ENCODE measurements at places on chromosomes 16 and 17.

GRCh38 chr17:13597723-13598347, 3.9 kb downstream of the HS3ST3A1 start:
- DNase-seq, result no peak

GRCh38 chr16:49108611-49109010, 173.0 kb downstream of the CBLN1 start:
- no peak for DNase-seq

DNA sequence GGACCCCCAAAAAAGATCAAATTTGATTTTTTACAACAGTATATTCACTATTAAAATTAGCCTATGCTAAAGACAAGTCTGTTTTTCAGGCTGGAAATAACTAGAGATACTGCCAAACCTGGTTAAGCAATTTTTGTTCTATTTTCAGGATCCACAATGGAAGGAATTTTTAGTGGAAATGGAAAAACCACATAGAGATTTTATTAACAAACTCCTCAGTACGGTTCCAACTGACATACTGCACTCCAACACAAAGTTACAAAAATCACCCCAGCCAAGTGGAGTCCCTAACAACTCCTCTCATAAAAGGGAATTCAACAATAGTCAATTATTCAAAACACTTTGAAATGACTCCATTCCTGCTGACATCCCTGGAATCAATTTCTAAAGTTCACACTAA, 101.6 kb upstream of the TOB1 start:
- DNase-seq, result no peak

DNA sequence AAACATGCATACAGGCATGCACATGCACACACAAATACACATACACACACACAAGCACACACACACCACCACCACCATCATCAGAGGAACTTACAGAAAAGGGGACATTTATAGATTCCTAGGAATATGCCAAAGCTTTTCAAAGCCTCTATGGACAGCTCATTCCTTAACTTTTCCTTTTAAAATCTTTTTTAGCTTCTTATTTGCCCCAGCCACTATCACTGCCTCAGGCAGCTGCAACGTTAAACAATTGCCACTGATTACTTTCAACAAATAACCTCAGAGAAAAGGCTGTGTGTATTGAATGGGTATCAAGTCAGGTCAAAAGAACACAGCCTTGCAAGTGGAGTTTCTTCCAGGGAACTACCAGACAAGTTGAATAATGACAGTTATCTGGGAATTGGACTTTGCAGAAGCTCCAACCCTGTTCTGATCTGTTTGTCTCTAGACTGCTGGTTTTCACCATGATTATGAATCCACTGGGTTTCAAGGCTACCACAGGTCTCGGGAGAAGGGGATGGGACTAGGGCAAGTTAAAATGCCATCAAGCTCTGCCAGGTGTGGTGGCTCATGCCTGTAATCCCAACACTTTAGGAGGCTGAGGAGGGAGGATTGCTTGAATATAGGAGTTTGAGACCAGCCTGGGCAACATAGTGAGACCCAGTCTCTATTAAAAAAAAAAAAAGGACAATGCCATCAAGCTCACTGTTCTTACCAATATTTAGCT, 21.9 kb upstream of the BEAN1 start:
- no peak for DNase-seq

DNA sequence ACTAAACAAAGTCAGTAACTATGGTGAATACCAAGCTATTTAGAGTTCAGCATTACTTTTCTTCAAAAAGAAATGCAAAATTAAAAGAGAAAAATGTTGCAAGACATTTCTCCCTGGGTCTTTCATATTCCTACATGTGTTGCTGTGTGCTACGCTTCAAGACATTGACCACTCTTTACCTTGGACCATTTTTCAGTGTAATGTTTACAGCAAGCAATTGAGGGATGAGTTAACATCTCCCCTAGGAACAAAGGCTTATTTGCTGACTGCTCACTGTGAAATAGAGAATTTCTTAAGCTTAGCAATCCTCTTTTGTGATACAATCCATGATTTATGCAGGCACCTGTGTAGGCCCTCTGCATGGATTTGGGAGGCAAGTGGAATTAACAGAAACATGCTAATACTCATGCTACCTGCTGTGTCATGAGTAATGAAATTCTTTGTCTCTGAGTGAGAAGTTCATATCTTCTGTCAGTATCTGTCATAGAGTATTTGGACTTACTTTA, 1202.9 kb upstream of the CDH8 start:
- DNase-seq, result no peak

DNA sequence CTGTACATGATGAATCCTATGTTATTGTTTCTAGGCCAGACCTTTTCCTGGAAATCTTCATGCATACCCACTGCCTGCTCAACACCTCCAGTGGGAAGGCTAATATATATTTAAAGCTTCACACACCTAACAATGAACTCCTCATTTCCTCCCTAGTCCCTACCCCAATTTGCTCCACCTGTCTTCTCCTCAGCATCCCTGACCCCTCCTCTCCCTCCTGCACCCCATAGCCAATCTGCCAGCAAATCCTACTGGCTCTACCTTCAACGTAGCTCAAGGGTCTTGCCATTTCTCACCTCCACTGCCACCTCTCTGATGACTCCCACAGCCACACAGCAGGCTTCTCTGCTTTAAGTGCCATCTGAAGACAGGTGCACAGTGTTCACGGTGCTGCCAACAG, 215.6 kb upstream of the WSB1 start:
- no peak for DNase-seq

DNA sequence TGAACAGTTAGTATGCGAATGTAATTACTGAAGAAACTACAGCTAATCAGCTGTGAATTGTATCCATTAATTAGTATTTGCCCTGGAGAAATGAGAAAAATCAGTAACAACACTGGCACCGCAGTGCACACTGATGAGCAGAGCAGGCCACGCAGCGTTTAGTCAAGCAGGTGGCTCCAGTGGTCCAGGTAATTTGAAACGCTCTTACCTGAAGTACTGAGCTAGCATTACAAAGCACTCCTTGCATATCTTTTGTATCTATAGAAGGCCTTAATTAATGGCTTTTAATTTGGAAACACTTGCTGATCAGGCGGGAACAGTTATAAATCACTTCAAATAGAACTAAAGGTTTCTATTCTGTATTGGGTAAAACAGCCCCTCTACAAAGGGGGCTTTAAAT, 76.4 kb downstream of the TOX3 start:
- no peak for DNase-seq

DNA sequence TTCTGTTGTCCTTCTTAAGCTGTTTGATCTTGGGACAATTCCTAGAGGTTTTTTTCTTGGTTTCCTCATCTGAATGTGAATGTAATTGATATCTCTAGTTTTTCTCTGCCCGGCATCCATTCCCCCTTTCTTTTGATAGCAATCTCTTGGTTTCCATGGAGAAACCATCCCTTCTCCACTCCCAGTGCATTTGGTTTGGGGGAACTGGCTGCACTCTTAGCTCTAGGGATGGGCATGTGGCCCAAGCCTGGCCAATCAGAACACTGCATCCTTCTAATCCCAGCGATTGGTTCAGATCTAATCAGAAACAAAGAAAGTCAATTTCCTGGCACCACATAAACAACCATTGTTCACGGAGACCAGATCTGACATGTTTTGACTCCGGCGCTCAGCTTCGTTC, 45.1 kb downstream of the IRX3 start:
- DNase-seq, result no peak

DNA sequence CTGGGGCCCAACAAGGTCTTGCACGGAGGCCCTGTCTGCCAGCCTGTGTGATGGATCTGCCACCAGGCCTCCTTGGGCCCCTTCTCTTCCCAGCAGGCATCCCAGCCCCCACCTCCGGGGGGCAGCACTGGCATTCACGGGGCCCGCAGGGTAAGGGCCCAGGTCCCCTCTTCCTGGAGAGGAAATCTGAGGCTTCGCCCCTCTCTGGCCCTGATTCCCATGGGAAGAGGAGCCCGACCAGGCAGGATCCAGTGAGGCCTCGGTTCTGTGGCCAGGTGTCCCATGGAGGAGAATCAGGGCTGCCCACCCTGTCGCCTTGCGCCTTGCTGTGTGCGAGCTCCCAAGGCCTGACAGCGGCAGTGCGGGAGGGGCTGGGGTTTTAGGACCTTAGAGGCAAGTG, 48.4 kb downstream of the PDPK1 start:
- no peak for DNase-seq

DNA sequence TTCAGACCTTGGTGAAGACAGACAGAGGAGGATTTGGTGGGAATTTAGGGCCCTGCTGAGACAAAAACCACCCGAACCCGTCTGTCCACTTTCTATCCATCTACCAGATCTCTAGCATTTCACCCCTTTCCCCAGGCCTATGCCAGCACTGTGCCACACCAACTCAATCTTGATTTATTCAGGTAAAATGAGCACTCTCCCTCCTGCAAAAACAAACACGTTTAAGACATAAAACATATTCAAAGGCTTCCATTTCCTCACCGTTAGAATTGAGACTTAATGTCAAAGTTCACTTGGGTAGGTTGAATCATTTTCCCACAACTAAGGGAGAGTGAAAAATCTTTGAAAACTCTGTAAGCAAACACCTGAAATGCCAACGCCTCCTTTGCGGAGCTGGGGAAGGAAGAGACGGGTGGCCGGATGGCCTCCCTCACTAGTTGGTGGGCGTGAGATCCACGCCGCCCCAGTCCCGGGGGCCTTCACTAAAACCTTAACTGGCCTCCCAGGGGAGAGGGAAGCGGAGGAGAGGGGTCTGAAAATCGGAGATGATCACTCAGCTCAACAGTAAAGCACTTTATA, 862 bp downstream of the DCAKD start:
- no peak for DNase-seq

- no peak for DNase-seq
Measured at GRCh38 chr16:11350921-11351335, 5.7 kb downstream of the RMI2 start.

DNA sequence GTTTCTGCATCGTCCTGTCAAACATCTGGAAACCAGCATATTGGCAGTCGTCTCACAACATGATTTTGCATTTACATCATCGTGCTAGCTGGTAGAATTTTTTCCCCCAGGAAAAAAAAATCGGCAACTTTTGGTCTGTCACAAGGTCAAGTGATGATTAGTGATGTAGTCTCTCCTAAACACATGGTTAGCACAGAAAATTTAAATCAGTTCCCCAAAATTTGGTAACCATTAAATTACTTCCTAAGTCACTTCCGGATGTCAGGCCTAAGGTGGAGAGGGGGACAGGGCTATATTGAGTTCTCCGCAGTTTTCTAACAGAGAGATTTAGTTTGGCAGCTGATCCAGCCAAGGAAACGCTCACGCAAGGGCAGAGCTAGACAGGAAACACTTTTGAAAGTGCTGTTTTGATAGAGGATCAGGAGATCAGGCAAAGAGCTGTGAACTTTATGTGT, 271.0 kb upstream of the TBX2 start:
- no peak for DNase-seq

DNA sequence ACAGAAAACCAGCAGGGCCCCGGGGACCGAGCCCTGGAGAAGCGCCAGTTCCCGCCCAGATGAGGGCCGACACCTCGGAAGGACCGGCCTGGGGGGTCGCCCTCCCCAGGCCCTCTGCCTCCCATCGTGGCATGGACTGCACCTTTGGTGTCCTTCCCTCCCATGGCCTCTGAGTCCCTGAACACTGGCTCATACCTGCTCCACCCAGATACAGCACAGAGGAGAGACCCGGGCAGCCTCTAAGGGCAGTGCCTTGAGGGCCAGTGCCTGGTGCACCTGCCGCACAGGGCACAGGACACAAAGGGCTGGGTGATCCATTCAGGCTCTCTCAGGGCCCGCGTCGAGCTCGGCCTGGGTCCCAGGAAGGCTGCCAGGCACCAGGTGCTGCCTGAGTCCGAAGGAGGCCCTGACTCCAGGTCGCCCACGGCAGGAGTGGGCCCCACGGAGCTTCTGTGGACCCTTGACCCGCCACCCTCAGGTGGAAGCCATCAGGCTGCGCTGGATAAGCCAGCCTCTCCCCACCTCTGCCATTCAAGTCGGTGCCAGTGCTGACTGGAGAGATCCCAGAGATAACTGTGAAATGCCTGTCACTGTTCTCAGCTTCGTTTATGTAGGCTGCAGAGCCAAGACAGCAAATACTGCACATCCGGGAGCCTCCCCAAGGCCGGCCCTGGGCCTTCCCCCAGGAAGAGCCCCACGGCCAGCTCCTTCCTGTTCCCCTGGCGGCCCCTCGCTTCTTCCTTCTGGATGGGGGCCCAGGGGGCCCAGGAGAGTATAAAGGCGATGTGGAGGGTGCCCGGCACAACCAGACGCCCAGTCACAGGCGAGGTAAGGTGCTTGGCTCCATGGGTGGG, at the start of gene ZG16B:
TSS of gene ZG16B (plus strand) at position 803 of the 854 bp plus-strand sequence. CDS start 139 bp downstream, outside the sequence.
- DNase-seq, result no peak

- DNase-seq, result no peak
Measured at GRCh38 chr17:2174468-2175293, 119.8 kb downstream of the HIC1 start.

DNA sequence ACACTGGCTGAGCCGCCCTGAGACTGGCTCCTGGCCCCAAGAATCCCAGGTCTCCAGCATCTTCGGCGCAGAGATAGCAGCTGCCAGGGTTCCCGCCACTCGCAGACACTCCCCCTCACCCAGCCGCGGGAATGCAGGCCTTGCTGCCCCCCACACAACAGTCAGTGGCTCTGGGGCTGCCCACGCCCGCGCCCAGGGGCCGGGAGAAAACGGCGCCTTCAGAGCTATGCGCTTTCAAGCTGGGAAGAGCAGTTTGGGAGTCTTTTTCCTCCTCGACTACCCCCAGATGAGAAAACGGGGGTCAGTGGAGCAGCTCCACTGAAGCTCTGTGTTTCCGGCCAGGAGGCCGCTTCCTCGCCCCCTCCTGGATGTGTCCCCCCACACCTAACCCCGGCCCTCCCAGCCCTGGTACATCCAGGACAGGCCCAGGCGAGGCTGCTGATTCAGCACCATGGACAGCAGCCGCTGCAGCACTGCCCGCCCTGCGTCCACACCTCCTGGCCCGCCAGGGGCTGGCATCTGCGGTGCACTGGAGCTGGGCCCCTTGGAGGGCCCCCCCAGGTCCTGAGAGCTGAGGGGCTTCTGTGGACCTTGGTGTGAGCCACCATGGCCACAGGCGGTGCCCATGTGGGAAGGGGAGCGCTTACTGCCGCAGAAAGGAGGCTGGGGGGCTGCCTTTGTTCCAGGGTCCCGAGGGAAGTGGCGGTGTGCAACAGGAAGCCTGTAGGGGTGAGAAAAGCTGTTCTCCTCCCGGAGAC, 35.7 kb downstream of the CACNA1H start:
- no peak for DNase-seq

- DNase-seq, result no peak
Measured at GRCh38 chr16:89417352-89417751, 73.0 kb downstream of the ANKRD11 start.

Measured in stimulated activated CD8-positive, alpha-beta memory T cell treated with anti-CD3 and anti-CD28 coated beads, Interleukin-15, amount 100 ng/mL, for 4 hours (primary cell).